SHP77 (cell line): ENCODE measurements at places on chromosomes 11 and 22.

DNA sequence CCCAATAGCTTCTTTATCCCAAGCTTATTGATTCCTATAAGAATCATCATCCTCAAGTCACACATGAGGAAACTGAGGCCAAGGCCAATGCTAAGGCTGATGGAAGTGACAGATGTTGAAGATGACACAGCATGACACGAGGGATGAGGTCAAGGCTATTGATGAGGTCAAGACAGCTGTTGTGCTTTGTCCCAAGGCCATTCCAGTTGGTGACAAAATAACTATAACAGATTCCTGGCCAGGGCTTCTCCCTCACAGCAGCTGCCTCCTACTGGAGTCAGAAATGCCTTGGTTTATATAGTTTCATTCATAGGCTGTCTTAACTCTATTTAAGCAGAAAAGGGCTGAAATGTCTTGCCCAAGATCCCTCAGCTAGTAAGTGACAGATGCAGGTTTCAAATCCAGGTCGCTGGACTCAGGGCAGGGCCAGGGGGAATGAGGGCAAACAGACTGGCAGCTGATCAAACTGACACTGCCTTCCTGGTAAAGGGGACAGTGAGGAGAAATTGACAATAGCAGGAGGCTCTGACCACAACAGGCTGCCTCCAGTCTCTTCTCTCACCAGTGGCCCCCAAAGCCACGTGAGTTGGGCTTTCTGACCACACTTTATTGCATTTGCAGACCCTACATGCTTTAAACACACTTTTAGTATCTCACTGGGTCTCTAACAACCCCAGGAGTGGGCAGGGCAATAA lies 16.5 kb downstream of the MIF start:
- DNase-seq, result peak; percentile 88

DNA sequence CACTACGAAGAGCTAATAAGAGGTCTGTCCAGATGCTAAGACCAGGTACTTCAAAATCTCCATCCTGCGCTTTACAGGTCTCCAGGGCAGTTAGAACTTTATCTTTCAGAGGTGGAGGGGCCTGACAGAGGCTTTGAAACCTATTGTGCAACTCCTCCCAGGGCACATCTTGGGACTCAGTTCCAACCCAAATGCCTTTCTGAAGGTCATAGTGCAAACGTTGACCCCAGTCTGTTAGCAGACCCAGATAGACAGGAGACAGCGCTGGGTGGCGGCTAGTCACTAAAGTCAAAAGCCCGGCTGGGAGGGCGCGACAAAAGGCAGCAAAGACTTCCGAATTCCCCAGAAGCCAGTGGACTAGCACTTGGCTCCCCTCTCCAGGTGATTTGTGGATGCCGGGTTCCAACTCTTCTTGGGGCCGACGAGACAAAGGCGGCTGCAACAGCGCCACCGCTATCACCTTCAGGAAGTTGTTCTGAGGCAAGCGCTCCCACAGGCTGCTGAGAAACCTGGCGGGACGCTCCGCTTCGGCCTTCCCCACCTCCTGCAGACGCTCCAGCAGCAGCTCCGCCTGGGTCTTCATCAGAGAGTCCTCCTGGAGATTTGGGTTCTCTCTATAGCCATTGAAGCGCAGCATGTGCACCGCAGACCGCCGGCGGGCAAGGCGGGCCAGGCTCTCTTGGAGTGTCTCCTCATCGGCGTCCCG lies 728 bp downstream of the FANCF start:
- DNase-seq, result peak; percentile 22

- DNase-seq, result no peak
Measured at GRCh38 chr22:35688913-35689675, 28.6 kb upstream of the APOL5 start.

DNA sequence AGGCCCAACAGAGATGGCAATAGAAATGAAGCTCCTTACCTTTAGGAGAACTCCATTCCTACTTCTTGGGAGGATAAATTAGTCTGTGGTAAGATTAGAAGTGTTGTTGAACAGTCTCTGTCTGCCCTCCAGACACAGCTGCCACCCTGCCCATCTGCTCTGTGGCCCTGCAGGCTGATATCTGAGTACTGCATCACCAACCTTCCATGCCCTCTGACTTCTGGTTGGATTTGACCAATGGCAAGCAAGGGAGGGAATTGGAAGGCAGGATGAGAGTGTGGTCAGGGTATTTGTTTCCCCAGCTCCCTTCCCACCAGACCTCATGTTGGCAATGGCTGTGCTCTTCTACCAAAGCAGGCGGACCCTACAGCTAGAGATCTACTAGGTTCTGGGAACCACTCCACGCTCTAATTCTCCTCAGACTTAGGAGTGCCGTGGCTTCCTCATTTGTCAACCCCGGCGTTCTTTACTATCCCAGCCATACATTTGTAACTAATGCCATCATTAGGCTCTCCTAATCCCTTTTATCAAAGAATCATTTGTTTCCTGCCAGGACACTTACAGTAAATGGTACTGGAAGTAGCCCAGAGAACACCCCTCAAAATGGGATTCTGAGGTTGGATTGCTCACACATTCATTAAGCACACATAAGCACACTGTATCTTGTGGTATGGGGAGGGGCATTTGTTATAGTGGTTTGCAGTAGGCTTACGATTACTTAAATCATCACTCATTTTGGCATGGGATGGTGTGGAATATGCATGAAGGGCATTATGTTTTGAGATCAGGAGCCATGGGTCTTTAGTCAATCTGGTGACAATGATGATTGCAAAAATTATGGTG lies 35.4 kb upstream of the CD44 start:
- DNase-seq, result no peak

DNA sequence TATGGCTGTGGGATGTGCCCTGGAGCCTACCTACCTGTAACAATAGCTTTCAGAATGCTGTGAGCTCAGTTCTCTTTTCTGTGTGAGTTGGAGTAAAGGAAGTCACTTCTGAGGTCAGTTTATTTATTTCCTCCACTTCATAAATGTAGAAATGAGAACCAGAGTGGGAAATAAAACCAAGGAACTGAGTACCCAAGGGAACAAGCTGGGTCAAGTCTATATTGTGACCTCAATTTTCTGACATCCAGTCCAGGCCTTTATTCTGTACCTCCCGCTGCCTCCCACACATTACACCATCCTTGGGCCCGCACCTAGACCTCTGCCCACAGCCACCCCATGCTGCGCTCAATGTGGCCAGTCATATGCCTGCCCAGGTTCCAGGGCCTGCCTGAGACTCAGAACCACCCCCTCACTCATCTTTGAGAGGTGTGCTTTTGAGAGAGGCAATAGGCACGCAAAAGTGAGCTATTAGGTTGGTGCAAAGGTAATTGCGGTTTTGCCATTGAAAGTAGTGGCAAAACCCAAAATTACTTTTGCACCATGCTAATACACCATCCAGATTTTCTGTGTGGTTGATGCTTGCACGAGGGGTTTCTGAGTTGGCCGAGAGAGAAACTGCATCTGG lies 9.8 kb downstream of the MS4A6E start:
- DNase-seq, result no peak

GRCh38 chr11:44229098-44229497 lies 80.8 kb downstream of the ALX4 start:
- DNase-seq, result no peak

DNA sequence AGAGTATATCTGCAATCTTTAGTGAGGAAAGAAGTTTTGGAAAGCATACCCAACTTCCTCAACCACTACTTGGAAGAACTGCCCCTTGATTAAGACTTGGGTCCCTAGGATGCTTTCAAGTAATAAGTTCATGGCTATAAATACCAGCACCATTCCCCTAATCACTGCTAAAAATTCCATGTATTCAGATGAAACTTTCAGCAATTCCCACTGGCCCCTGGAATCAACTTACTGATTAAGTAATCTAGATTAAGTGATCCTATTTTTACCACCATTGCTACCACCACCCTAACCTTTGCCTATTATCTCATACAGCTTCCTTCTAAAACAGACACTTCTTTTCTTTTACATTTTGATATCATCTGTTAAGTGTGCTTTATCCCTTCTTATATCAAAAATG lies 10.5 kb downstream of the PICALM start:
- no peak for DNase-seq

DNA sequence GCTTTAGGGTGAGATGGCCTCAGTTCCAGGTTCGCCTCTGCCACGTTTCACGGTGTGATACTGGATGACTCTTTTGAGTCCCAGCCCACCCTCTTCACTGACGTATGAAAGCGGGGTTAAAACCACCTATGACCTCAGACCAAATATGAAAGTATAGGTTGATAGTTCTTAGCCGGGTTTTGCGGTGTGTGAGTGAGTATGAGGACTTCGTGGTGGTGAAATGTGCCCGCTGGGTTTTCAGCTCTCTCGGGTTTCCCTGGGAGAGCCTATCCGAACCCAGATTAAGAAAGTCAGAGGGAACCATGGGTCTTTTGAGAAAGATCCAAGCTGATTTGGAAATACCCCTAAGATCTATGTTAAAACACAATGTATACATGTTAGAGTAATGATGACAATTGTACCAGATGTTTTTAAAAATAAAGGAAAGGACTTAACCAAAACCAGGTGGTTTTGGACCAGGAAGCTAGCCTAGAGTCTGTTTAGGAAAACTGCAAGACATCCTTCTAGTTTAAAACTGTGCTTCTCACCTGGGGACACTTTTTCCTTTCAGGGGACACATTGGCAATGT lies 25.8 kb upstream of the ST3GAL4 start:
- no peak for DNase-seq

GRCh38 chr11:116701297-116701801 lies 71.4 kb downstream of the BUD13 start:
- DNase-seq, result no peak

DNA sequence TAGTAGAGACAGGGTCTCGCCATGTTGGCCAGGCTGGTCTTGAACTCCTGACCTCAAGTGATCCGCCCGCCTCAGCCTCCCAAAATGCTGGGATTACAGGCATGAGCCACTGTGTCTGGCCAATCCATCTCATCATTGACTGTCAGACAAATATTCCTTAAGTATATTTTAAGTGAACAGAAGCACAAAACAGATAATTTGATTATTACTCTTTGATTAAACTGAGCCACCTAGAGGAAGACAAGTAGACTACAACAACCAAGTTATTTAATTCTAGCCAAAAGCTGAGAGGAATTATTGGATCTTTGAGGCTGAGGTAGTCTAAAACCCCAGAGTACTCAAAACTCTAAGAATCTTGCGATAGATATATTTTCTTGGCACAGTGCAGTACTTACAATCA lies 1.2 kb downstream of the ACRV1 start:
- no peak for DNase-seq

DNA sequence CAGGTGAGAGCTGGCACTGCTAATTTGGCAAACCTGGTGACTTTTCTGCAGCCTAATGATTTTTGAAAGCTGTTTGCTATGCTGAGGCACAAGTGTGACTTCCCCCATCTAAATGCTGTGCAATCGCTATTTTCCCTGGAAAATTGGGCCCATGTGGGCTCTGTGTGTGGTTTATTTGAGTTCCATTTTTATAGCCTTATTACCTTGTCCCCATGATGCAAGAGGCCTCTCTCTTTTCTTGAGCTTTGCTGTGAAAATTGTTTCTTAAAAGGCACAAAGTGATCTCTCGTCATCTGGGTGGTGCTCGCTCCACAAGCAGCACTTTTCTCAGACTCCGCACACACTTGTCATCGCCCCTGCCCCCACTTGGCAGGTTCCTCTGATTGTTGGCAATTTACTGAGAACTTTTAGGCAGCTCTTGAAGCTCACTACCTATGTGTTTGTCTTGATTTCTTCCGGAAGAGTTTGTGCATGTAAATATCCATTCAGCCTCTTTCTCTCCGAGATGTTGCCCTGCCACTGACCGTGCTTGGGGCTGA lies 24.9 kb downstream of the BMAL1 start:
- no peak for DNase-seq

GRCh38 chr11:107202241-107202640 lies 184.0 kb upstream of the GUCY1A2 start:
- DNase-seq, result no peak

DNA sequence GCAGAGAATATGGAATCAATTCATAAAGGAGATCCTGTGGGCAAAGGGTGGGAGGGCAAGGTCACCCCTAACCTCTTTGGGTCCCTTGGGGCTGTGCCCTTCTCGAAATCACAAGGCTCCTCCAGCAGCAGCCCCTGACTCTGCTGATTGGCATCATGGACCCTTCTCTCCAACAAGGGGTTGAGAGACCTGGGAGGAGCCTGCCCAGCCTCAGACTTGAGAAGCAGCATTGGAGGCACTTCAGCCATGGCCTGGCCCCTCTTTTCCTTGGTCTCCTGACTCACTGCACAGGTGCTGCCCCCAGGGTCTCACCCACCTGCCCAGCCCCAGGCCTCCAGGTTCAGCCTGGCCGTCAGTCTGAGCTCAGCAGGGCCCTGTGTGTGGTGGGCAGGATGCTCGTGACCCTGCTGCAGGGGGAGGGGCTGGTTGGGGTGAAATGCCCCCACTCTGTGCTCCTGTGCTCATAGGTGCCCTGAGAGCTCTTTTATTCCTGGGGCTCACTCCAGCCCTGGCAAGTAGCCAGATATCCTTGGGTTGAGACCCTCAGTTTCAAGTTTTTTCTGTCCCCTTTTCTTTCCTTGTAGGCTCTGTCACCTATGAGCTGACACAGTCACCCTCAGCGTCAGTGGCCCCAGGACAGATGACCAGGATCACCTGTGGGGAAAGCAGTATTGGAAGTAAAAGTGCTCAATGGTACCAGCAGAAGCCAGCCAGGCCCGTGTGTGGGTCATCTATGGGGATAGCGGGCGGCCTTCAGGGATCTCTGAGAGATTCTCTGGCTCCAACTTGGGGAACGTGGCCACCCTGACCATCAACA lies 110.8 kb downstream of the GGTLC2 start:
- no peak for DNase-seq

- DNase-seq, result no peak
Measured at GRCh38 chr11:1832211-1832919, 2.4 kb upstream of the SYT8 start.

DNA sequence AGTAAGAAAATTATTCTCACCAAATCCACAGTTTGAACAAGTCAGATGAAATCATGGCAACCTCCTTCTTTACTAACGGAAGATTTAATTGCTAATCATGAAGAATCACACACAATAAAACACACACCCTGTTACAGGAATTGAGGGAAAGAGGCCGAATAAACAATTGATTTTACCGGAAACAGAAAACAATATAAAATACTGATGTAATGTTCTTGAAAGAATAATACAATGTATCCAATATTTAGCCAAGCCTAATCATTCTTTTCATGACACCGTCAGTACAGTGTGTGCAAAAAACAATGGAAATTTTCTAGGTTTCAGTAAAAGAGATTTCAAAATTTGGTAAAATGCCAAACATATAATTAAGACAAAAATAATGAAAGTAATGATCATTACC lies 23.4 kb downstream of the ASRGL1 start:
- DNase-seq, result no peak

DNA sequence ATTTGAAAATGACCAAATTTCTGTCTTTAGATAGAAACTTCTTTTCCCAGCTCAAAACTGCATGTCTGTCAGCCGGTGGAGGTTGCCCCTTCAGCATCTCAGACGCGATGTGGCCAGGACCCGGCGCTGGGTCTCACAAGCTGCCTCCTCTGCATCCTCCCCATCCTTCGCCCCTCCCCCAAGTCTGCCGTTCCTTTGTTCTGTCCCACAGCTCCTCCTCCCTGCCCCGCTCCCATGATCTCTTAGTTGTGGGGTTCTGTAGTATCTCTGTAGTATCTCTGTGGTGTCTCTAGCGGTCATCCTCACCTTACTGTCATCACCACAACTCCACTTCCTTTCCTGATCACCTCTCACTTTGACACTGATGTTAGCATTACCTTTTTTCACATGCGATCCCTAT lies 49.9 kb downstream of the TRAF6 start:
- DNase-seq, result no peak
